RPMI7951 (cell line): ENCODE measurements at places on chromosomes 1 and 21. TPM values are rescaled to one million over a fixed set of nuclear protein-coding genes. Genes with fewer than 3 reads are reported as not detected.

GRCh38 chr1:86016076-86016759, 140.4 kb downstream of the COL24A1 start:
- DNase-seq = no peak

- peak; percentile 15 for DNase-seq
Observed at GRCh38 chr1:26156285-26157038, 2.4 kb upstream of the FAM110D start.

The REN gene
- 0.29 and 0.72 TPM in 2 replicates for total RNA-seq

DNA sequence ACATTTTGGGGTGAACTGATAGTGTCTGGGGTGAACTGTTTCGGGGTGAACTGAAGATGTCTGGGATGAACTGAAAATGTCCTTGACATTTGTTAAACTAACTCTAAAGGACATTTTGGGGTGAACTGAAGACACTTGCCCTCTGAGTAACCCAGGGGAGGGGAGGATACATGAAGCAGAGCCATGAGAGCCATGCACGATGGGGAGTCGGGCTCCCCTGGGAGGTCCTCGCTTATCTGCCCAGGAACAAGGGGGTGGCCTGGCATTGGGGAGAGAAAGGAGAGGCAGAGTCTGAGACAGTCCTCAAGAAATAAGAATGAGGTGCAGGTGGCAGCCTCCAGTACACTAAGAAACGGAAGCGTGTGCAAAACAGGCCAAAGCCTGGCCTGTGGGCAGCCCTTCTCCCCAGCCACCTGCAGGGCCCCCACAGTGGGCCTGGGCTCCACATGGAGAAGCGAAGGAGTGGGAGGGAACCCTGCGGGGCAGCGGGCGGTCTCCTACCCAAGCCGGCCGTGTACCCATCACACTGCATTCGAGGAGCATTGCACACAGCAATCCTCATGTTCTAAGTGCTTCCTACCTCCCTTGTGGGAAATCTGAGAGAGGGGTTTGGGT, 24.2 kb downstream of the RSPH1 start:
- no peak for DNase-seq

The PADI1 gene
- 1.9 and 2.4 TPM in 2 replicates for total RNA-seq

DNA sequence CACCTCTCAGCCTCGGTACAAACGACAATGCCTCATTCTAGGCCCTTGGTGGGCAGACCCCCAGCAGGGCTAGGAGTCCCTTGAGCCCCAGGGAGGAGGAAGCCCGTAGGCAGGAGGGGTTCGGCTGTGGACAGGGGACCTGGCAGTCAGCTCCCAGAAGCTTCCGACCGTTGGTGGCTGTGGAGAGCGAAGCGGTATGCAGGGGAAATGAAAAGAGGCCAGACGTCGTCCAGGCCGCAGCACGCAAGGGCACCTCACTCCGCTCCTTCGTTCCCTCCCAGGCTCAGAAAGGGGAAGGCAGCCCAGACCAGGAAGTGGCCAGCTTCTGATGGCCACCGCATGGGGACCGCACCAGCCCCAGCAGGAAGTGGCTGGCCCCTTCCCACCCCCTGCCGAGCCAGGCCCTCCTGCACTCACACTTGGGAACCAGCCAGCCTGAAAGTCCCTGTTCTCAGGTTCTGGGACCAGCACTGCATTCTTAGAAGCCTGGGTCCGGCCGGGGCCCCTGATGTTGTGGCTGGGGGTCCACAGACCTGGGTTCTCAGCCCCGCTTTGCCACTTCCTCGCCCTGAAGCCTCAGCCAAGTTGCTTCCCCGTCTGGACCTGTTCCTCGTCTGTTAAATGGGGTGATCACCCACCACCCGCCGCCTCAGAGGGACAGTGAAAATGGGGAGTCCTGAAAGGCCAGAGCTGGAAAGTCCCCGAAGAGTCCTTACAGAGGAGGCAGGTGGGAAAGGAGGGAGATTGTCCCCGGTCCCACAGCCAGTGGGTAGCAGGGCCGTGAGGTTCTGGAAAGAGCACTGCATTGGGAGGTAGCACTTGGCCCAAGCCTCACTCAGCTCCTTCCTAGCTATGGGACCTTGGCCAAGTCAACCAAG, 104.0 kb upstream of the RUNX3 start:
- DNase-seq = no peak

DNA sequence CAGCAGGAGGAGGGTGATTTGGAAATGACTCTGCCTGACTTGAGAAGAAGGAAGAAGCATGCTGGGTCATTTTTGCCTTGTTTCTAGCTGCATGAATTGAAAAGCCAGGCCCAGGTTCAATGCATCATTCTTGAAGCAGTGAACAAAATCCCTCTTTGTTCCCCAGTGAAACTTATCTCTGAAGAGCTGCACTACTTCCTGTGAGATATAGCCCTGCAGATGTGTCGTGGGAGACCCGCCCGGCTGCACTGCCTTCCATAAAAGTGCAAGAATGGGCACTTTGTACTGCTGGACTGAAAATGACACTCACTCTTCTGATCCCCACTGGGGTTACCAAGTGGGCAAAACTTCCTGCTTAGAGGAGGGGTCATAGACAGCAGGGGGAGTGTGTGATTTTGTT, 249.2 kb upstream of the NFIA start:
- DNase-seq = peak; percentile 62

GRCh38 chr1:50417507-50417906, 5.7 kb downstream of the DMRTA2 start:
- no peak for DNase-seq

The IL22RA1 gene
- total RNA-seq = 1.6 and 2.3 TPM in 2 replicates

DNA sequence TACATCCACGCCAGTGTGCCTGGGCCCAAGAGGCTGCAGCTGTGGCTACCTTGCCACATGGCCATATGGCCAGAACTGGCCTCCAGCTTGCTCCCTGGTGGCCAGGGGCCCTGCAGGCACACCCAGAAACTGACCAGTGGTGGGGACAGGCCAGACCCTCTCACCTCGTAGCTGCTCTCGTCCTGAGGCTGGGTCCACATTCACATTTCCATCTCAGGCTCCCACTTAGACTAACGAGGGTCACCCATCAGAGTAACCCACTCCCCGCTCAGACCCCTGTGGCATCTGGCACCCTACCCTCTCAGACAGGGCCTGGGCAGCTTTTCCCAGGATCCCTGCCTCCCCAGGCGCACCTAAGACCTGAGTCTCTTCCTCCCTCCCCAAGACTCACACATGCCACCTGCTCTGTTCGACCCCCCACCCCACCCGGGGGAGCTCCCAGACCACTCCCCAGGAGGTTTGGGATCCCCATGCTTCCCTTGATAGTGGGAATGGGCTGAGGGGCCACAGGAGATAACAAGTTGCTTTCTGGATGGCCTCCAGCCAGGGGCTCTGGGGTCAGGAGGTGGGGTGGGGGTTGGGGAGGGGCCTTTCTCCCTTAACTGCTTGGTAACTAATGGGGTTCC, 21.3 kb upstream of the RNU1-4 start:
- no peak for DNase-seq

DNA sequence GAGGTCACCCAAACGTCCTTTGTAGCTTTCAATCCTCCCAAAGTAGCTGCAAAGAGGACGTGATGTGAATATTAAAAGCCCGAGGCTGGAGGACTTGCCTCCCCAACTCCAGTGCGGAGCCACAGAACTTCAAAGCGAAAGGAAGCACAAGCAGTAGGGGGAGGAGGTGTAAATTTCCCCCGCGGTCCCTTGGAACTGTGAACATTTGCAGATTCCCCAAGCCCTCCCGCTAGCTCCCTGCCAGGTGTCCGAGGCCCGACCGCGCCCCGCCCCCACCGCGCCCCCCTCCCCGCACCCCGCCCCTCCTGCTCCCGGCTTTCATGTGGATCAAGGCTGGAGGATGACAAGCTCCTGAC, 41.5 kb upstream of the HAO2 start:
- DNase-seq = no peak

DNA sequence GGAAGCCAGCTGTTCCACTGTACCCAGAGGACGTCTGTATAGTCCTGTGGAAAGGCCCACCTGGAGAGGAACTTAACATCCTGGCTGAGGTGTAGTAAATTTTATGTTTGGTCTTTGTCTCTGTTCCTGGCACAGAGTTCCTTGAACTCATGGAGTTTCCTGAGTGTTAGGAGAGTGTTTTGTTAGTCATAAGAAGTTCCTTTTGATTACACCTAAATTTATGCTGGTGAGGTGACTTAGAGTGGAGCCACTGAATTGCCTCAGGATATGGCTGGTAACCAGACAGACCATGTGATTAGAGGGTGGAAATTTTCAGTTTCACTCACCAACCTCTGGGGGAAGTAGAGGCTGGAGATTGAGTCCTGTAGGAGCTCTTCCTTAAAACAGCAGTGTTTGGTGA, 57.9 kb downstream of the RASAL2 start:
- peak; percentile 27 for DNase-seq

GRCh38 chr1:111592389-111593361, 26.9 kb upstream of the RAP1A start:
- peak; percentile 83 for DNase-seq

The TCHH gene
- under 0.01 TPM in 2 replicates for total RNA-seq

- DNase-seq = no peak
Observed at GRCh38 chr1:41355761-41356160, 5.5 kb upstream of the FOXO6 start.

- DNase-seq = no peak
Observed at GRCh38 chr1:29811727-29812407, 575.5 kb downstream of the PTPRU start.

The NOS1AP gene
- not detected in 2 replicates for total RNA-seq

DNA sequence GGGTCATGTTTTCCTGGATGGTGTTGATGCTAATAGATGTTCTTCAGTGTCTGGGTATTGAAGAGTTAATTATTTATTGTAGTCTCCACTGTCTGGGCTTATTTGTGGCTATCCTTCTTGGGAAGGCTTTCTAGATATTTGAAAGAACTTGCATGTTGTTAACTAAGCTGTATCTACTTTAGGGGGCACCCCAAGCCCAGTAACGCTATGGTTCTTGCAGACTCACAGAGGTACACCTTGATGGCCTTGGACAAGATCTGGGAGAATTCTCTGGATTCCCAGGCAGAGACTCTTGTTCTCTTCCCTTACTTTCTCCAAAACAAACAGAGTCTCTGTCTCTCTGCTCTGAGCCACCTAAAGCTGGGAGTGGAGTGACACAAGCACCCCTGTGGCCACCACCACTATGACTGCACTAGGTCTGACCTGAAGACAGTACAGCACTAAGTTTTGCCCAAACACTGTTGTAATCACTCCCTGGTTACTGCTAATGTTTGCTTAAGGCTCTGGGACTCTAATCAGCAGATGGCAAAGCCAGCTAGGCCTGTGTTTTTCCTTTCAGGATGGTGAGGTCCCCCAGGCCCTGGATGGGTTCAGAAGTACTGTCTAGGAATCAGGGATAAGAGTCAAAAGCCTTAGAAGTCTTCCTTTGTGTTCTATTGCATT, 76.5 kb upstream of the C1orf21 start:
- DNase-seq = no peak

DNA sequence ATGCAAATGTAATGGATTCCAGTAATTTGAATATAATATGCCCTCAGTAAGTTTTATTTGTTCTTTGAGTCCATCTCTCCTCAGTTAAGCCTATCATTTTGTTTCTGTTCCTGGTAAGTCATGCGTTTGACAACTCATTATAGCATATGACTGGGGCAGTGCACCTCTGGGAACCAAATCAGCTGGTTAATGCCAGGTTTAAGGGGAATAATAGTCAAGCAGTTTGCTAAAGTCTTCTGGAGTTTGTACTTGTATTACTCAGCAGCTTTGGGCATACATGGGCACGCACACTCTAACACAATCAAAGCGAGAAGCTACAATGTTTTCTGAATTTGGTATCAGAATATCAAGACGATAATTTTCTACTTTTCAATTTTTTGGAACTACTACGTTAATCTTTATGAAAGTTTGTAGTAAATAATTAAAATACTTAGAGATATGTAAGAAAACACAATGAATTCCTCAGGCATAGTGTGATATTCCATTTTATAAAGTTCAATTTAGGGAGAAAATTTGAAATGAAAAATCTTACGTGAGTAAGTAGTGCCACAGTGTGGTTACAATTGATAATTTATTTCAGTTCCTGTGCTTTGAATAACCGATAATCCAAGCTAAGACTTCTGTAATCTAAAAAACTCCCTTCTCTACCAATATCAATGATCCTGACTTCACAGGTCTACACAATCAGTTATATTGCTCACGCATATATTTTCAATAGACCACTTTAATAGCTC, 43.8 kb upstream of the KCTD3 start:
- DNase-seq = no peak

DNA sequence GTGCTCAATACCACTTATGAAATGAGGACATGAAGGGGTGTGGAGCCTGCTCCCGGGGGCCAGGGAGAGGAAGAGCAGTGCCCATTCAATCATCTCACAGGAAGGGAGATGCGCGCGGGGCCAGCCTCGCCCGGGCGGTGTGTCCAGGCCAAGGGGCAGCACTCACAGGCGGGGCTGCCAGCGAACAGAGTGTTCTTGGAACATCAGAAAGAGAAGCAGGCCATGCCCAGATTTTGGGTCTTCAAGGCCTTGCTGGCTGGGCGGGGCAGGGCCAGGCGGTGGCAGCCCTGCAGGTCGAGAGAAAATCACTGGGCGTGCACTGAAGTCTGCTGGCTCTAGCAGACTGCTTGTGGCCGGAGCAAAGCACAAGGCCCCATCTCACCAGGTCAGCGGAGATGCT, 168.6 kb downstream of the PRDM16 start:
- no peak for DNase-seq

The KCNC4 gene
- total RNA-seq = 0.84 and 2.0 TPM in 2 replicates

DNA sequence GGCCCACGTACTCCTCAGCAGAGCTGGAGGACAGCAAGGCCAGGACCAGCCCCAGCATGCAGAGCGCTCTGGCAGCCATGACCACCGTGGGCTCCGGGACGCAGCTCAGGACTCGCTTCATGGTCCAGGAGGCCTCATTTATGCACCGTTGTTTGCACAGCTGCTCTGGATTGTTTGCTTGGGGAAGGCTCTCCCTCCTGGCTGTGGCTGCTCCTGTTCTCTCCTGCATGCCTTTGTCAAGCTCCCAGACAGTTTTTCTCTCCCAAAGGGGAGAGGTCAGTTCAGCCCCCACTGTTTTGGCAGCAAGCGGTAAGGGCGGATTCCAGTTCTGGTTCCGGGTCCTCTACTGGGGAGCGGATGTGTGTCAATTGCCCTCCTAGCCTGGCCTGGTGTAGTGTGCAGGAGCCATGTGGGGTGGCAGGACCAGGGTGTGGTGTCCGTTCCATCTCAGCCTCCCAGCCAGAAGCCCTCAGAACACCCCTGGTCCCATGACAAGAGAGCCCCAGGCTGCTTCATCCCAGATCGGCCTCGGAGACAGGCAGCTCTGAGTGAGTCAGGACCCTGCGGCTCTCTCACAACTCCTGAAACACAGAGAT, at the start of gene TFF3:
TSS of gene TFF3 (minus strand) at position 114 of the 596 bp plus-strand sequence. CDS start at position 79, 35 bp downstream.
- peak; percentile 40 for DNase-seq

GRCh38 chr1:109821221-109821669, 57.5 kb upstream of the EPS8L3 start:
- peak; percentile 98 for DNase-seq

The TNFRSF18 gene
- not detected in 2 replicates for total RNA-seq
